ENCODE measurements at places on chromosomes 3 and 15.

DNA sequence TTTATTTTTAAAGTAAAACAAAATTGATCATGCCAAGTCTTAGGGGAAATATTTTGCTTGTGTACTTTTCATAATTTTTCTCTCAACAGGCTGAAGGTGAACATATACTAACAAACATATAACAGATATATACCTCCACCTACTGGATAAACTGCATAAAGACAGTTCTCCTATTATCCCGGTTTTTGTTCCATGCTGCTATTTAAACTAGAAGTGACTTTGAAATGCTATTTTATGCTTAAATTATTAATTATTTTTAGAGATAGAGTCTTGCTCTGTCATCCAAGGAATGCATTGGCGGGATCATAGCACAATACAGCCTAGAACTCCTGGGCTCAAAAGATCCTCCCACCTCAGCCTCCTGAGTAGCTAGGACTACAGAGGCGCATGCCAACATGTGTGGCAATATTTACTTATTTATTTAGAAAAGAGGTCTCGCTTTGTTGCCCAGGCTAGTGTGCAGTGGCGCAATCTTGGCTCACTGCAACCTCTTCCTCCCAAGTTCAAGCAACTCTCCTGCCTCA, 49.8 kb downstream of the ST3GAL6 start:
- DNase-seq = peak; percentile 60

DNA sequence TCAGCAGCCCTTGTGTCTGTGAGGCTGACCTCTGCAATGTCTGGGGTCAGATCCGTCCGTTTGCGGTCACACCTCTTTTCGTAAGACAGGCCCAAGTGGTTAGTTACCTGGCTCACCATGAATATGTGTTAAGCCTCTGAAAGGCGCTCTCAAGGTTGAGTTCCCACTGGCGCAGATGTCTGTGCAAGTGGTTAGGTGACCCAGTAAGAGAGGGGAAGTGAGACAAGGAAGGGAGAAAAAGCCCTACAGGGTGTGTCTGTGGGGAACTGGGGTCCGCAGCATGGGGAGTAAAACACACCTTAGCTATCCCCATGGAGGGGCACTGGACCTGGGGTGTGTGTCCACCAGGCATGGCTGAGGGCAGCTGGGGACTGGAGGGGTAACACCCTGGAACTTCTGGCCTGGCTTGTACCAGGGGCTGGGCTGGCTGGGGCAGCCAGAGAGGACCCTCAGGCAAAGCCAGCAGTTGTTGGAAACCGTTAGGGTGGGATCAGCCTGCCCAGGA, 391.6 kb upstream of the PROK2 start:
- DNase-seq = no peak

DNA sequence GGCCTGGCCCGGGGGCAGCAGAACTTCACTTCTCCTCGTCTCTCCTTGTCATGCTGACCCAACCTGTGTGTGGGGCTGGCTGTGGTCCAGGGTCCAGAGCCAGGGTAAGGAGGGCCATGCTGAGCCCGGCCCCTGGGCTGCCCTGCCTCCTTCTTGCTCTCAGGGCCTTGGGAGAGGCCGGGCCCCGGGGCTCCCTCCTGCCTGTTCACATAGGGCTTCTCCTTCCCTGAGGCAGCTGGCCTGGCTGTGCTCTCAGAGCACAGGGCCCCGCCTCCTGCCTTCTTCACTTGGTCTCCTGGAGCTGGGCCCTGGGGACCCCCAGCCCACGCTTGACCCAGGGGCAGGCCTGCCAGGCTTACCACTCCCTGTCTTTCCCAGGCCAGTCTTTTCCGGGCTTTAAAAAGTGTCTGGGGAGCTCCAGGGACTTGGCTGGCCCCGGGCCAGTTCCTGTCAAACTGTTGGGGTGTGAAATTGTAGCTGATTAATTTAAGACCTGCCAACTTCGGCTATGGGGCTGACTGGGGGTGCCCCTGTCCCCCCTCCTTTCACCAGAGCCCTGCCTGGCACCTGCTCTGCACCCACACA, 11.8 kb downstream of the PLXNA1 start:
- no peak for DNase-seq

DNA sequence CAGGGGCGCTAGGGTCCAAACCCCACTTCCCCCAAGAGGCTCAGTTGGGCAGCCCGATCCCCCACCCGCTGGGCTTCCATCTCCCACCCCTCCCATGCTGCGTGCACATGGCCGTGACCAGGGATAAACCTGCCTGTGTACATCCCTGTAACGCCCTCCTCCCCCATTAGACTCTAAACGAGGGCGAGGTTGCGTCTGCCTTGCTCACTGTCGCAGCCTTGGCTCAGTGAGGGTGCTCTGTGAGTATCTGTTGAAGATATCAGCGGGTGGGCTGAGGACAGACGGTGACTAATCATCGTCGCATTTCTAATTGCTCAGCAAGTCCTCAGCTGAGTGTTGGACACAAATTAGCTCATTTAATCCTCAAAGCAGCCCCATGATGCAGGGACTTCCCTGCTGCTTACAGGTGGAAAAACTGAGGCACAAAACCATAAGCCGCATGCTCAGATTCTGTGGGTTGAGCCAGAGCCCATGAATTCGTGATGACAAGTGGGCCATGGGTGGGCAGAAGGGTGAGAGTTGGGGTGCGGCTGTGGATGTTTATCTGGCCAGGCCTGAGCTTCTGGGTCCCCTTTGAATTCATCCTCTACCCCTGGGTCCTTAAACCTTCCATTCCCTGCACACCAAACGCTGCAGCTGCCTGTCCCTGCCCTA, 26.0 kb downstream of the FBLN2 start:
- DNase-seq = peak; percentile 53

DNA sequence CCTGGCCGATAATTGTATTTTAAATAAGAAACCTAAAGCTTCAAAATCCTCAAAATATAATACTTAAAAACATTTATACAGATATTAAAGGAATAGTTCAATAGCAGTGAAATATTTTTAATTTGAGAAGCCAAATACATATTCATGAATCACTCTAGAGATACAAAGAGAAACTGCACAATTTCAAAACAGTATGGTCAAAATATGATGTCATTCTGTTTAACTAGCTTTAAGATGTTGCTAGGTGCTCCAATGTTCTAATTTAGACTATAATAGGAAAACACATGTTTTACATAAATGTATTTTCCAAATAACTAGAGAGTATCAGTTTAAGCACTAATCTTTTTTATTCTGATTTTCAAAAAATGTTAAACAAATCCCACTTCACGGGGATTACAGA, 10.3 kb upstream of the NRROS start:
- DNase-seq = no peak

DNA sequence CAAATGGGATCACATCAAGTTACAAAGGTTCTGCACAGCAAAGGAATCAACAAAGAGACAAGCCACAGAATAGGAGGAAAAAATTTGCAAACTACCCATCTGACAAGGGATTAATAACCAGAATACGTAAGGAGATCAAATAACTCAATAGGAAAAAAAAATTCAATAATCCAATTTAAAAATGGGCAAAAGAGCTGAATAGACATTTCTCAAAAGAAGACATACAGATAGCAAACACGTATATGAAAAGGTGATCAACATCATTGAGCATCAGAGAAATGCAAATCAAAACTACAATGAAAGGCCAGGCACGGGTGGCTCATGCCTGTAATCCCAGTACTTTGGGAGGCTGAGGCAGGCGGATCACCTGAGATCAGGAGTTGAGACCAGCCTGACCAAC, 23.5 kb upstream of the CPEB1 start:
- DNase-seq = no peak

DNA sequence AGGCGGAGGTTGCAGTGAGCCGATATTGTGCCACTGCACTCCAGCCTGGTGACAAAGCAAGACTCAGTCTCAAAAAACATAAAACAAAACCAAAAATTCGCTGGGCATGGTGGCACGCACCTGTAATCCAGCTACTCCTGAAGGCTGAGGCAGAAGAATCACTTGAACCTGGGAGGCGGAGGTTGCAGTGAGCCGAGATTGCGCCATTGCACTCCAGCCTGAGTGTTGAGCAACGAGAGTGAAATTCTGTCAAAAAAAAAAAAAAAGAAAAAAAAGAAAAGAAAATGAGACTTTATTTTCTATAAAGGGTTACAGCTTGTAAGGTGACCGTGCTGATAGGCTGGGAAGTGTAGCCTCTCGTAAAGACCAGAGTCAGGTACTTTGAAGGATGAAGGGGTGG, 6.0 kb upstream of the HACD3 start:
- DNase-seq = no peak

GRCh38 chr3:9727041-9727595, 4.4 kb upstream of the BRPF1 start:
- no peak for DNase-seq

DNA sequence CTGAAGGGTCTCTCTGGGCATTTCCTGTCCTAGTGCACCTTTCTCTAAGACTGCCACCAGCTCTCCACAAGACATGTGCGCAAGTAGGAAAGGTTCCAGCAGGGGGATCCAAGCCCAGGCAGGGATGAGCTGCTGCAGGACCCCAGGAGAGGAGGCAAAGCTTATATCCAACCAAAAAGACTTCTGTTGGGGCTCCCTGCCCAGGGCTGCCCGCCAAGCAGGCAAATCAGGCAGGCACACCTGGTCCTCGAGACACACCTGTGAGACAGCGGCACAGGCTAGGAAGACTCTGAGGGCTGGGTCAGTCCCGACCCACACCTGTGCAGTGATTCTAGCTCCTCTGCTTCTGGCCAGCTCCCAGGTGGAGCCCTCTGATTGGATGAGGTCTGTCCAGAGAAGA, 80.6 kb downstream of the MYLK start:
- DNase-seq = no peak

DNA sequence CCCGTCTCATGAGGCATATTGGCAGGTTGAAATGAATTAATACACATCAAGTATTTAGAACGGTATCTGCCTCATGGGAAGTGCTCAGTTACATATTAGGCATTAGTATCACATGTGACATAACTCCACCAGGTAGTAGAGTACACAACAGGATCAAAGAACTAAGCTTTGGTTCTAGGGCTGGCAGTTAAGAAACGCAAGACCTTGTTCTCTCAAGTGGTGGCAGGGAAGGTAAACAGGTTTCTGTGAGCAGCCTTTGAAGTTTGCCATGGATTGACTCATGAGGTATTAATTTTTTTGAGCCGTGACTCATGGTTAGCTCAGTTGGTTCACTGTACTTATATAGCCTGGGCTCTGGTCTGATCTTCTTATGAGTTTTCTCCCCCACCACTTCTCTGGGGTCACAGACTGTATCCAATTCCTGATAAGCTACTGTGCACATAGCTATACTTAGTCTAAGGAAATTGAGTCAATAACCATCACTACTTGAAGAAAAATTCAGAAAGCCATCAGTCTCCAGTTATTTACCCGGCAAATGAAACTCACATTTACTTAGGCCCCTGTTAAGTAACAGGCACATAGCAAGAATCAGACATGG, 155.6 kb upstream of the STT3B start:
- DNase-seq = peak; percentile 37

DNA sequence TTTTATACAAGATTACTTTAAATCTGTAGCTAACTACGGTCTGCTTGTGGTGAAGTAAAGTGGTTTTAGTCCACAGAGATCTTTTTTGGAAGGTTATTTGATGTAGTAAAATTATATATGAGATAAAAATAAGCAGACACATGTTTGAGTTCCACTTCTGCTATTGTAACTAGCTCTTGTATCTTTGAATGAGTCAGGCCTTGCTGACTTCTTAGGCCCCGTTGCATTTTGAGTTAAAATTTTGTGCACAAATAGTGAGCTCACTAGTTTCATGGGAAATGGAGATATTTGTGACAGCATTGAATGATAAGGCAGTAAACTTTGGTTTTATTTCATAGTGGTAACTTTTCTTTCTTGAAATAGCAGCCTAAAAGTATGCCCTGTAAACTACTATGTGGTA, 42.6 kb downstream of the ARIH1 start:
- no peak for DNase-seq

- DNase-seq = no peak
Observed at GRCh38 chr3:102329066-102329465, 105.7 kb upstream of the ZPLD1 start.

GRCh38 chr3:4543110-4543509, 50.0 kb downstream of the ITPR1 start:
- DNase-seq = no peak

- no peak for DNase-seq
Observed at GRCh38 chr3:28617821-28618220, 269.2 kb upstream of the AZI2 start.

- DNase-seq = peak; percentile 32
Observed at GRCh38 chr3:69121950-69122349, 445 bp downstream of the LMOD3 start.

DNA sequence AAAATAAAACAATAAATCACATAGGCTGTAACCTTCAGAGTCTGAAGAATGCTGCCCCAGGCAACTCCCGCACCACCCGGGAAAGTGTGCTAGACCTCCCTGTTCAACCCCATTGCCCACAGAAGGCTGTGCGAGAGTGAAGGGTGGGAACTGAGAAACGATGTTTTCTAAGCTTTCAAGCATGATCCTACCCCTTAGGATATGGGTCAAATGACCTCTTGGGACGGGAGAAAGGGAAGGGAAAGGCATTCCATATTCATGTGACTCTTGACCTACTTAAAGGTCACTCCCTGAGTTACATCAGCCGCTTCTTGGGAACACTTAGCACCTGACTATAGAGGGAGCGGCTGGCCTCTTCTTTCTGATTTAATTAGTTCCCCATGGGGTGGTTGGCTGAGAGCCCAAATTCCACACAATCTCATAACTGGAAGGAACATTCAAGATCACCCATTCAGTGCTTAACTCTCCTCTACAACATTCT, 114.7 kb upstream of the SLC24A5 start:
- DNase-seq = peak; percentile 65

GRCh38 chr15:75148280-75148679, 53.4 kb upstream of the C15orf39 start:
- DNase-seq = no peak

- DNase-seq = peak; percentile 56
Observed at GRCh38 chr3:152968388-152969024, 133.6 kb downstream of the P2RY1 start.

GRCh38 chr15:68485721-68486360, 53.9 kb upstream of the ITGA11 start:
- no peak for DNase-seq

DNA sequence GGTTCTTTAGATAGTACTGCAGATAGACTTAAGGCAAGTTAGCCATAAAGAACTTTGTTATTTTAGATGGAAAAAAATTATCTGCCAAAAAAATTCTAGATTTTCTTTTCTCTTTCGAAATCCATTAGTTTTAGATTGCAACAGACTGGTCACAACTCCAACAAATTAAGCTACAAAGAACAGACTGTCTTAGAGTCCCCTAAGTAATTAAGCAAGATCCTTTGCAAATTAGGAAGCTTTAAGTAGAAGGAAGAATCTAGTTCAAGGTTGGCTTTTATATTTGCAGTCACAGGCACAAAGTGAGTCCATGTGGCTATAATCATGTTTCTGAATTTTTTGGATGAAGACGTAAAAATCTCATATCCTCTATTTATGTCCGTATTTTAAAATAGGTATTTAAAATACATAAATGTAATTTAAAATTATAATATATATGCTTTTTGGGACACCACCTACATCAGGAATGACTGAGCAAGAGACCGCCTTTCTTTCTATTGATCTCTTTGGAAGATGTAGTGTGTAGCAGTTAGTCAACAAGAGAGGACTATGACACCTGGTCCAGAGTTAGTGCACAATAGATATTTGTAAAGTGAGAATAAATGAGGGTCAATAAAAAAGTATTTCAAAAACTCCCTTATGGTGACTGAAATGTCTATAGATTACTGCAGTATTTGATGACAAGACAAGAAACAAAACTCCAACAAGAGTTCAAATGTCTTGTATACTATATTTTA, 34.4 kb downstream of the TMEM45A start:
- DNase-seq = no peak

Data from fibroblast of villous mesenchyme (primary cell).